ENCODE measurements at places on chromosomes 5 and 9.

DNA sequence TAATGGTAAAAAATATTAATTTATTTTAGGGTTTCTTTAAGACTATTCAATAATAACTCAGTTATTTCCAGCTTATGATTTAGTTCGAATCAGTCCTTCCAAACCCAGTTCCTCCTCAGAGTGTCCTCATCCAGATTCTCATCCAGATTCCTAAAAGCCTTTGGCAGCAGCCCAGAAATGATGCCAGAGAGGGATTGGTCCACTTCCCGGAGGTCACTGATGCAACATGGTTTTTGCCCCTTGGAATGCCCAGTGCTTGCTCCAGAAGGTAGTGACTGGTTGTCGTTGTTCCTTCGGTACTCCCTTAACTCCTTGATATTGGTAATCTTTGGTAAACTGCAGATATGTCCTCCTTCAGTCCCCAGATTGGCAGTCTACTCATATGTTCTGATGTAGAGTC lies 493.1 kb upstream of the DMAC1 start:
- DNase-seq: no peak

DNA sequence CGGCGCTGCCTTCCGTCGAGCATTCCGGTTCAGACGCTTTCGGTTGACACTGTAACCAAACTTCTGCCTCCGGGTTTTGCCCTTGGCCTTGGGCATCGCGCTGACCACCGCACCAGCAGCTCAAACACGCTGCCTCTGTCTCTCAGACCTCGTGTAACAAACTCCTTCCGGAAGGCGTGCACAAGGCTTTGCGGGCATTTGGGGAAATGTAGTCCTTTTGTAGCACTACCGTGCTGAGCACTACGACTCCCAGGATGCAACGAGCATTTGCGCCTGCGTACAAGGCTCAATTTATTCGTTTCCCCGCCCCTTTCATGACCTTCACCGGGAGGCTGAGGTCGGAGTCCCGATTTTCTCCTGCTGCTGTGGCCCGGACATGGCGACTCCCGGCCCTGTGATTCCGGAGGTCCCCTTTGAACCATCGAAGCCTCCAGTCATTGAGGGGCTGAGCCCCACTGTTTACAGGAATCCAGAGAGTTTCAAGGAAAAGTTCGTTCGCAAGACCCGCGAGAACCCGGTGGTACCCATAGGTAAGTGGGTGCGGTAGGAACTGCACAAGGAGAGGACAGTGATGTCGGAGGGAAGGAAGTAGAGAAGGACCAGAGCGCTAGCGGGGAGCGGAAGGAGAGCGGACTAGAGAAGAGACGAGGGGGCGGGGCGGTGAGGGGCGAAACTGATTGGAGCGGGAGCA lies at the start of the genes HIGD2A and NOP16:
HIGD2A (plus strand) TSS at position 308 of the 691 bp plus-strand sequence; CDS start at position 377, 69 bp downstream.
NOP16 (minus strand) TSS at position 155 of the 691 bp plus-strand sequence; CDS start at position 96, 59 bp downstream.
- DNase-seq: peak; percentile 86

DNA sequence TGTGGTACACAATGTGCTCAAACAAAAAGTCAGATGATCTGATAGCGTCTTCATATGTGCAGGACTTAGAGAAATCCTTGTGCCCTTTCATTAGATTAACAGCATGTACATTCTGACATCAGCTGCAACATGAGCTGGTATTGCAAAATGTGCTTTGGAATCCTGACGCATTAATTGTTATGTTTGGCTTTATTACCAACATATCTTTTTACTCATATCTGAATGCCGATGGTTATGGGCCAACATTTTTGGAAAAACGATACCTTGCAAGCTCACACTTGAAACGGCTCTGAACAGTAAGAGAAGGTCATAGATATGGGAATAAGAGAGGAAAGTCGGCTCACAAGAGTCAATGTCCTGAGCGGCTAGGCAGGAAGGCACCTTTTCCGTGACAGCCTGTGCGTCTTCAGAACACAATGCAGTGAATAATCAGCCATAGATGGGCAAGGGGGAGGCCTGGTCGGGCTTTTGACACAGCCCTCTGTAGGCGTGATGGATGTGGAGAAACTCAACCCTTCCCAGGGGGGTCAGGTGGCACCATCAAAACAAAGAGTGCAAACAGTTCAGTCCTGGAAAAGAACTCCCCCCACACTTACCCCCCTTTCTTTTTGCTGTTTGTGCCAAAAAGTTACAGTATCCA lies 36.4 kb upstream of the GAS1 start:
- DNase-seq: peak; percentile 87

GRCh38 chr5:102753889-102754766 lies 977 bp upstream of the PAM start:
- DNase-seq: no peak

DNA sequence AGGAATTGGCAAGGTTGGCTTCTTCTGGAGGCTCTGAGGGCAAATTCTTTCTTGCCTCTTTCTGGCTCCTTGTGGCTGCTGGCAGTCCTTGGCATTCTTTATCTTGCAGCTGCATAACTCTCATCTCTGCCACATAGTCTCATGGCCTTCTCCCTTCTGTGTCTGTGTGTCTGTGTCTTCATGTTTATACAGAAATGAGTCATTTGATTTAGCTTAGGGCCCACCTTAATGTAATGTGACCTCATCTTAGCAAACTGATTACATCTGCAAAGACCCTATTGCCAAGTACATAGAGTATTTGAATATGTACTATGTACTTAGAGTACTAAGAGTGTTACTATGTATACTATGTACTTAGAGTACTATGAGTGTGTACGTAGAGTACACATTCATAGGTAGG lies 122.5 kb downstream of the RFK start:
- DNase-seq: no peak

- DNase-seq: no peak
These were observed 29.4 kb upstream of the IL17B start for GRCh38 chr5:149408252-149409099.

DNA sequence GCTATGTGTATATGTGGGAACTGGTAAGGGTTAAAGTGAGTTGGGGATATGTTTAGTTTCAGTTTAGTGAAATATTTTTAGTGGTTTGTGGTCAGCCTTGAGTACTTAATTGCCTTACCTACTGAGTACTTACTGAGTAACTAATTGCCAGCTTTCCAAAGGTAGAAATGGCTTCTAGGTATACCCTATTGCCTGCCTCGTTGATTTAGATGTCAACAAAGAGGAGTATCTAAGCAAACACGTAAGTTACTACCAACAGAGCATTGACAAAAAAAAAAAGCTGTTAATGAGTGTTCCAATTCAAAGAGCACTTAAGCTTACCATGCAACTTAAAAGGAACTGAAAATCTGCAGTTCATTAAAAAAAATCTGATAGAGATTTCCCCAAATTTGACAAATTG lies 8.8 kb downstream of the ATP10B start:
- no peak for DNase-seq

GRCh38 chr5:148831590-148832565 lies 5.5 kb downstream of the ADRB2 start:
- DNase-seq: no peak

- DNase-seq: no peak
These were observed 264.3 kb downstream of the ENC1 start for GRCh38 chr5:74376187-74376586.

DNA sequence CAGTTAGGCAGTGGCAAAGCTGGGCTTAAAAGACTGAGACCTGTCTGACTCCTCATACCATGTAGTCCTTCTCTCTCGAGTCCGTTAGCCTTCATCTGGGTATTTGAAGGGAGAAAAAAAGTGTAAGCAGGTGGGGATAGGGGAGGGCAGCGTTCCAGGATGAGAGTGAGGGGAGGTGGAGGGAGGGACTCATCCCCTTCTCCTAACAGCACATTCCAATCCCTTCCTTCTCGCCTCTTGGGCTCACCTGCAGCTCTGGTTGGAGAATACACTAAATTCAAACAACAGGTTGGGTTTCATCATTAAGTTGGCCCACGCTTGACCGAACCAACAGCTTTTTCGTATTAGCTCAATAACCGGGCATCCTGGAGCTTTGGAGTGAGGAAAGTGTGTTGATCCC lies 3.6 kb downstream of the NEURL1B start:
- no peak for DNase-seq

GRCh38 chr5:116437922-116438578 lies 136.6 kb downstream of the SEMA6A start:
- no peak for DNase-seq

DNA sequence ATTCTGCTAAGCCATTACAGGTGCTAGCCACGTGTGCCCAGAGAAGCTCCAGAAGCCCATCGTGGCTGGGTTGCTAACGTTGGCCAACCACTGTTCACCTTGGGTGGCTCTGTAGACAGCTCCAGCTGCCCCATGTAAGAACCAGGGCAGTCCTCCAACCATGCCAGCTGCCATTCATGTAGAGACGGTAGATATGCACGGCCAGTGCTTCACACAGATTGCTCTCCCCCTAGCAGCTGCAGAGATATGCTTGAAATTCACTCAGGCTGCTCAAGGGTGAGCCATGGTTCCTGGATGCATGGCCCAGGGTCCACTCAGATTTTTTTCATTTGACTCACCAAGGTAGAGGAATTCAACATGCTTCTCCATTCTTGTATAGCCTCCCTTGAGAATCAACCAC lies 31.0 kb downstream of the GADD45G start:
- no peak for DNase-seq

GRCh38 chr5:56523790-56524575 lies 290.9 kb upstream of the ANKRD55 start:
- no peak for DNase-seq

- DNase-seq: no peak
These were observed 44.9 kb upstream of the STXBP1 start for GRCh38 chr9:127567035-127567729.

DNA sequence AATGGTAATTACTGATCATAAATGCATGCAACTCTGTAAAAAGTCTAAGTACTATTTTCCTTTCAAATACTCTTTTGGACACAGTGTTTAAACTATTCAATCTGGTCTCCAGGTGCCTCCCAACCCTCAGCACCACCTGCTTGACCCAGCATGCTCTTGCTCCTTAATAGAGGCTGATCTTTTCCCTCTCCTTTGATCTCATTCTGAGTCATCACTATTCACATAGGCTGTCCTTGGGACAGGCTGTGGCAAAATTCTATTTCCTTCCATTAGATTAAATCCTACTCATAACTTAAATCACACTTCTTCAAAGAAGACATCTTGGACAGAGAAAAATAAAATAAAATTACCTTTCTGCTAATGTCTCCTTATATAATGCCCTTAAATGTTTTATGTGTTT lies 199.4 kb upstream of the ST8SIA4 start:
- DNase-seq: no peak

DNA sequence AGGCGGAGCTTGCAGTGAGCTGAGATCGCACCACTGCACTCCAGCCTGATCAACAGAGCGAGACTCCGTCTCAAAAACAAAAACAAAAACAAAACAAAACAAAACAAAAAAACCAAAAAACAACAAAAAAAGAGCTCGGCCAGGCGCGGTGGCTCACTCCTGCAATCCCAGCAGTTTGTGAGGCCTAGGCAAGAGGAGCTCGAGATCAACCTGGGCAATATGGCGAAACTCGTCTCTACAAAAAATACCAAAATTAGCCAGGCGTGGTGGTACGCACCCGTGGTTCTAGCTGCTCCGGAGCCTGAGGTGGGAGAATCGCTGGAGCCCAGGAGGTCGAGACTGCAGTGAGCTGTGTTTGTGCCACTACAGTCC lies 20.2 kb downstream of the TRIM7 start:
- no peak for DNase-seq

GRCh38 chr5:179798771-179799643 lies 5.2 kb downstream of the LTC4S start:
- no peak for DNase-seq

- DNase-seq: peak; percentile 68
These were observed 37.1 kb downstream of the GLIS3 start for GRCh38 chr9:4262735-4263141.

DNA sequence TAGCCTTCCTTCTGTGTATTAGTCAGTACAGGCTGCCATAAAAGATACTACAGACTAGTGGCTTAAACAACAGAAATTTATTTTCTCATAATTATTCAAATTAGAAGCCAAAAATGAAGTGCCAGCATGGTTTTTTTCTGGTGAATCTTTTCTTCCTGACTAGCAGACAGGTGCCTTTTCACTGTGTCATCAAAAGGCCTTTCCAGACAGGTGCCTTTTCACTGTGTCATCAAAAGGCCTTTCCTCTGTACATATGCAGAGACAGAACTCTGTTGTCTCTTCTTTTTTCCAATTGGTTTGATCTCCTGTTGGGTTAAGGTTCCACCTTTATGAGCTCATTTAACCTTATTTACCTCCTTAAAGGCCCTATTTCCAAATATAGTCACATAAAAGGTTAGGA lies 599.9 kb downstream of the ISL1 start:
- no peak for DNase-seq

GRCh38 chr5:61525512-61526206 lies 193.6 kb downstream of the ZSWIM6 start:
- DNase-seq: no peak

DNA sequence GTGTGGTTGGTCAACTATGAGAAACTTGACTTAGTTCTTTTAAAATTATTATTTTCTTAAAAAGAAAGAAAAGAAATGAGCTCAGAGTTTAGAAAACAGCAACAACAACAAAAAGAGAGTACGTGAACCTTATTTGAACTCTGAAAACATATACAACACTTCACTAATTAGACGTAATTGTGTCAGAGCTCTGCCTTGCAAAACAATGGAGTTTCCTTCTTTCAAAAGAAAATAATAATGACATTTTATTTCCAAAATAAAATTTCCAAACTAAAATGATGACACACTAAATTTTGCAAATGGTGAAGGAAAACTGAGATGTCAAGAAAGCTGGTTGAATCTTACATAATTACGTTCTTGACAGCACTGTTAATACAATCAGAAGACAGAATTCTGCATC lies 15.4 kb downstream of the ROR2 start:
- DNase-seq: no peak

DNA sequence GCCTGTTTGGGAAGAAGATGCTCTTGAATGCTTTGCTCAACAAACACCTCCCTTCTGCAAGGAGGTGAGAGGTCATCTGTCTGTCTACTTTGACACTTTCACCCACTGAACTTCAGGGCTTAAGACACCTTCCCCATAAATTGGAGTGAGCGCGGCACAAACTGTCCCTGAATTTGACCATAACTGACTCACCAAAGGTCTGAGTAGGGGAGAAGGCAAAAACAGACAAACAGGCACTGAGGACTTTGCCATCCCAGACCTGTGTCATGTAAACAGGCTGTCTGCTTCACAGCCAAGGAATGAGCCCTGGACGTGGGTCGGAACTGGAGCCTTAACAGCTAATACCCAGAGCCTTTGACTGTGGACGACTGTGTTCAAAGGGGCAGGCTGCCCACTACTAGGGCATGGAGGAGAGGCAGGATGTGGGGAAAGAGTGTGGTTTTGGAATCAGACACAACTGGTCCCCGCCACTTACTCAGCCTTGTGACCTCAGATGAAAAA lies 320.9 kb upstream of the KLF4 start:
- no peak for DNase-seq

- DNase-seq: no peak
These were observed 121.3 kb downstream of the LHFPL2 start for GRCh38 chr5:78527054-78527859.

GRCh38 chr5:122110987-122111386 lies 18.4 kb upstream of the ZNF474 start:
- no peak for DNase-seq

- DNase-seq: no peak
These were observed 210.2 kb upstream of the ISL1 start for GRCh38 chr5:51172903-51173626.

DNA sequence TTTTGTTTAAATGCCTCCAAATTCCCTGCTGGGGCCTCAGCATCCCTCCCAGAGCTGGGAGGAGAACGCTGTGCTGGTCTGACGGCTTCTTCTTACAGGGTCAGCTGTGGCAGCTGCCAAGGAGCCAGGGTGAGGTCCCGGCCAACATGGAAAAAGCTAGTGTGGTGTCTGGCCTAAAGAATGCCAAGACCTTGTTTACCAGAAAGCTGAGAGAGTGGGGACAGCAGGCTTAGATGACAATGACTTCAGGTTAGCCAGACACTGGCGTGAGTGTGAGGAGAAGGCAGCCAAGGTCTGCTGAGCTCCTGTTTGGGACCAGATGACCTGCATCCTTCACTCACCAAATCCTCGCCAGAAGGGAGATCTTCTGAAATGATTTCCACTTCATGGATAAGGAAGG lies 112.5 kb downstream of the CRB2 start:
- no peak for DNase-seq

Measured in HS-27A (cell line).